ENCODE measurements at places on chromosomes 6 and 20. TPM values are rescaled to one million over a fixed set of nuclear protein-coding genes. Genes with fewer than 3 reads are reported as not detected.

DNA sequence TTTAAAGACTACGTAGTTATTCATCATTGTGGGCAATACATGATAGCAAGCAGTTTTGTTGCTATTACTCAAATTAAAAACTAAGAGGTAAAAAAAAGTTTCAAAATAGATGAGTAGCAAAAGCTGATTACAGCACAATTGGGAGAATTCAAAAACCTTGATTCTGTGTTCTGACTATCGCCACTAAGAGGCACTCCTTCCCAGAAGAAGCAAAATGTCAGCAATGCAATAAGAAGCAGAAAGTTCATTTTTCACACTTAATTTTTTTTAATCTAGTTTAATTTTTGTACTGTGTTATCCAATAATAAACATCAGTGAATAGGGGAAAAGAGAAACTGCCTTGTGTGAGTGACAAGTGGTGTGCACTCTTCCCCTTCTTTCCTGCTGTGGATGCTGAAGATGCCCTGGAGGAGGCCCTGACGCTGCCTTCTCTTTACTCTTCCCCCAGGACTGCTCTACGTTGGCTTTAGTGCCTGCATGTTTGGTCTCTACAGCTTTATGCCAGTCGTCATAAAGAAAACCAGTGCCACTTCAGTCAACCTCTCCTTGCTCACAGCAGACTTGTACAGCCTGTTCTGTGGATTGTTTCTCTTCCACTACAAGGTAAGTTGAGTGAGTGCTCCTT lies 263.2 kb upstream of the PLN start:
- peak; percentile 61 for DNase-seq

GRCh38 chr6:137210903-137211302 lies 8.3 kb downstream of the IFNGR1 start:
- DNase-seq = peak; percentile 40

GRCh38 chr6:141252828-141253608 lies 879.7 kb upstream of the GJE1 start:
- no peak for DNase-seq

- DNase-seq = no peak
These were observed 9.3 kb downstream of the HLA-DOA start for GRCh38 chr6:33000055-33000454.

DNA sequence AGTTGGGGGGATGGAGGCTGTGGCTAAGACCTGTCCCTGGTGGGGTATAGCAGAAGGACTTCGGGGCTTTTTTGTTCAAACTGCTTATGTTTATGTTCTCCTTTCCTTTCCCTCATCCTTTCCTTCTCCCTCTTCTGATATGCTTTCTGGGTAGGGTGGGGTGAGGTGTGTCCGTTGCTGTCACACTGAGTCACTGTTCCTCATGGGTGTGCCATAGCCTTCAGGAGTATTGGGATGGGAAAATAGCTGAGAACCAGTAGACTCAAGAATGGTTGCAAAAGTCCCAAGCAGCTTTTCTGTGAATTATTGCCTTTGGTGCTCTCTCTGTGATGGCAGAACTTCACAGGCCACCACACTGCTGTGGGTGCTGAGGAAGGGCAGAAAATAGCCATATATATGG lies 39.6 kb downstream of the TPD52L1 start:
- DNase-seq = no peak

GRCh38 chr6:125486881-125487280 lies 185.1 kb upstream of the HDDC2 start:
- no peak for DNase-seq

DNA sequence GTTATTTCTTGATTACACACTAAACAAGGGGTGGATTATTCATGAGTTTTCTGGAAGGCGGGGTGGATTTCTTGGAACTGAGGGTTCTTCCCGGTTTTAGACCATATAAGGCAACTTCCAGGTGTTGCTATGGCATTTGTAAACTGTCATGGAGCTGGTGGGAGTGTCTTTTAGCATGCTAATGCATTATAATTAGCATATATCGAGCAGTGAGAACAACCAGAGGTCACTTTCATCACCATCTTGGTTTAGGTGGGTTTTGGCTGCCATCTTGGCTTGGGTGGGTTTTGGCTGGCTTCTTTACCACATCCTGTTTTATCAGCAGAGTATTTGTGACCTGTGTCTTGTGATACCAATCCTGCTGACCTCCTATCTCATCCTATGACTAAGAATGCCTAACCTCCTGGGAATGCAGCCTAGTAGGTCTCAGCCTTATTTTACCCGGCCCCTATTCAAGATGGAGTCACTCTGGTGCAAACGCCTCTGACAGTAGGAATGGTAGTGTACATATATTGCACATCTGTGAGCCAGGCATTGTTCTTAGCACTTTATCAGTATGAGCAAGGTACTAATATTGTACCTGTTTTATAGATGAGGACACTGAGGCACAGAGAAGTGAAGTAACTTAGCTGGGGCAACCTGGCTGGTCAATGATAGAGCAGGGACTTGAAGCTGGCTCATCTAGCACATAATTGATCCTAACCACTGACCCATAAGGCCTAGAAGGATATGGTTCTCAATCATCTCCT lies 203.7 kb downstream of the NFATC2 start:
- peak; percentile 90 for DNase-seq

- DNase-seq = no peak
These were observed 46.9 kb downstream of the GINS1 start for GRCh38 chr20:25454153-25454900.

DNA sequence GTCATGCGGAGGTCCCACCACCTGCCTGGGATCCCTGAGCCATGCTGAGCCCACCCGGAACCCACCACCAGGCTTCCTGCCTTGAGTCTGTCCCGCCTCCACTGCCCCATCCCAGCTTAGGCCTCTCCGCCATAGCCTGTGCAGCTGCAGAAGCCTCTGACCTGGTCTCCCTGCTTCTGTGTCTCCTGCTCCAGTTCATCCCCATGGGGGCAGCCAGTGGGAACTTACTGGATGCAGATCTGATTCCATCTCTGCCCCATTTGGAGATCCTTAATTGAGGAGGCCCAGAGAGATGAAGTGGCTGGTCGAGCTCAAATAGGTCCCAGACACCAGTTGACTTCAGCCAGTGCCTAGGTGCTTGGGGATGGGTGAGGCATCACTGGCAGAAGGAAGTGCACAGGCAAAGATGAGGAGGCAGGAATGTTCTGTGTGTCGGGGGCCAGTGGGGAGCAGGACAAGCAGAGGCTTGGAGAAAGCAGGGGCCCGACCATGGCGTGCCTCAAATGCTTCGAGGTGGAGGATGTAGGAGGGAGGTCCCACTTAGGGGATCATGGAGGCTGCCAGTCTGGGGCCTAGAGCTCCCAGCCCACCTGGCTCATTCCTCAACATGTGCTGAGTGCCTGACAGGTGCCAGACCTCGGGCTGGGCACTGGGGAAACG lies 112.8 kb downstream of the TOX2 start:
- DNase-seq = no peak

Gene SOX18
- not detected for polyA plus RNA-seq

Gene BPI
- not detected for polyA plus RNA-seq

Gene IER3
- polyA plus RNA-seq = 102 TPM

Gene AVP
- not detected for polyA plus RNA-seq

Gene KCNK15
- 2.2 TPM for polyA plus RNA-seq
